Activated T-helper 17 cell treated with anti-CD3 and anti-CD28 coated beads, Interleukin-2, amount 50 U/mL, for 72 hours (primary cell): ENCODE measurements at places on chromosomes 12 and 14. TPM values are rescaled to one million over a fixed set of nuclear protein-coding genes. Genes with fewer than 3 reads are reported as not detected.

The NOVA1 gene
- total RNA-seq: not detected

The ABCD2 gene
- 3.3 TPM for total RNA-seq

The LRRC10 gene
- not detected for total RNA-seq

The NUDT4 gene
- total RNA-seq: 41.2 TPM

The PTPN21 gene
- not detected for total RNA-seq

The IKZF4 gene
- 19.1 TPM for total RNA-seq

The DHRS4 gene
- total RNA-seq: 14.6 TPM

The TCP11L2 gene
- total RNA-seq: 9.6 TPM

The KLRC2 gene
- total RNA-seq: not detected

The LMNTD1 gene
- total RNA-seq: not detected

The SMOC1 gene
- total RNA-seq: not detected

The GPR132 gene
- 46.5 TPM for total RNA-seq

The GNB3 gene
- not detected for total RNA-seq

The RFX4 gene
- not detected for total RNA-seq

The RTL1 gene
- not detected for total RNA-seq

The KRT75 gene
- total RNA-seq: not detected

The CMKLR1 gene
- total RNA-seq: not detected

The HNF1A gene
- total RNA-seq: not detected

The CACNA2D4 gene
- 13.7 TPM for total RNA-seq

The TAS2R20 gene
- 4.4 TPM for total RNA-seq

The SLC7A7 gene
- 0.71 TPM for total RNA-seq

The HOXC5 gene
- not detected for total RNA-seq

The KIF26A gene
- total RNA-seq: 1.1 TPM

The KRT83 gene
- total RNA-seq: not detected

The PZP gene
- total RNA-seq: not detected

The MYH6 gene
- total RNA-seq: 0.82 TPM

The CBLN3 gene
- total RNA-seq: 11.1 TPM

The PLEK2 gene
- 6.8 TPM for total RNA-seq

The C12orf56 gene
- total RNA-seq: not detected

The FGF23 gene
- not detected for total RNA-seq

The DNAI7 gene
- 0.09 TPM for total RNA-seq

The PROX2 gene
- total RNA-seq: 0.71 TPM

The SAV1 gene
- 13.4 TPM for total RNA-seq

The SERPINA4 gene
- total RNA-seq: not detected

The TPH2 gene
- total RNA-seq: not detected

The WASHC3 gene
- total RNA-seq: 40.6 TPM
